Fibroblast of the aortic adventitia (primary cell): ENCODE measurements at places on chromosomes 6 and 20.
A peak's percentile ranks its signal among the peaks of the same experiment; 100 is the strongest.

GRCh38 chr20:23293689-23294088 lies 56.9 kb upstream of the NXT1 start:
- peak; percentile 5 for DNase-seq

GRCh38 chr20:61173961-61174725 lies 77.9 kb upstream of the CDH4 start:
- no peak for DNase-seq

DNA sequence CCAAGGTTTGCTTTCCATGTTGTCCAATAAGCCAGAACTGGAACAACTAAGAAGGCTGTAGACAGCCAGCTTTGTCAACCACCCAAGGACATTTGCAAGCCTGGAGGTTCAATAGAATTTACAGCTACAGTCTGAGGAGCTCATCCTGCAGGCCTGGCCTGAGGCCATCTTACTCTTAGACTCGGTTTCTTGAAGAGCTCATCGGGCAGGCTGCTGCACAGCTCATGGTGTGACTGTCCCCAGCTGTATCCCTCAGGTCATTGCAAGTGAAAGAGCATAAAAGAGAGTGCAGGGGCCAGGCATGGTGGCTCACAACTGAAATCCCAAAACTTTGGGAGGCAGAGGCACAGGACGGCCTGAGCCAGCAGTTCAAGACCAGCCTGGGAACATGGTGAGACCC lies 96.9 kb upstream of the FOXQ1 start:
- DNase-seq, result no peak

GRCh38 chr20:17655865-17656479 lies 26.1 kb downstream of the RRBP1 start:
- DNase-seq, result peak; percentile 50

- no peak for DNase-seq
Measured at GRCh38 chr6:167154291-167154690, 3.5 kb downstream of the GPR31 start.
